ENCODE measurements at places on chromosomes 1 and 21. TPM values are rescaled to one million over a fixed set of nuclear protein-coding genes. Genes with fewer than 3 reads are reported as not detected.

ZSCAN20 gene
- total RNA-seq = 4.7 TPM

FCRL2 gene
- total RNA-seq = not detected

GRCh38 chr21:45636951-45637646 is 6.4 kb upstream of the PCBP3 start:
- no peaks in the 10 kb centered on the region for H3K4me1 ChIP-seq
- no peaks in the 10 kb centered on the region for H3K36me3 ChIP-seq
- no peak overlapping the region for H3K27ac ChIP-seq
- H3K27me3 ChIP-seq = no peaks in the 10 kb centered on the region

GRCh38 chr1:199723250-199723956 is 304.1 kb upstream of the NR5A2 start:
- DNase-seq = no peak
- H3K36me3 ChIP-seq = no peaks in the 10 kb centered on the region
- no peaks in the 10 kb centered on the region for H3K27me3 ChIP-seq
- H3K4me3 ChIP-seq = no peak overlapping the region
- no peak overlapping the region for H3K27ac ChIP-seq
- H3K4me1 ChIP-seq = no peaks in the 10 kb centered on the region

DNA sequence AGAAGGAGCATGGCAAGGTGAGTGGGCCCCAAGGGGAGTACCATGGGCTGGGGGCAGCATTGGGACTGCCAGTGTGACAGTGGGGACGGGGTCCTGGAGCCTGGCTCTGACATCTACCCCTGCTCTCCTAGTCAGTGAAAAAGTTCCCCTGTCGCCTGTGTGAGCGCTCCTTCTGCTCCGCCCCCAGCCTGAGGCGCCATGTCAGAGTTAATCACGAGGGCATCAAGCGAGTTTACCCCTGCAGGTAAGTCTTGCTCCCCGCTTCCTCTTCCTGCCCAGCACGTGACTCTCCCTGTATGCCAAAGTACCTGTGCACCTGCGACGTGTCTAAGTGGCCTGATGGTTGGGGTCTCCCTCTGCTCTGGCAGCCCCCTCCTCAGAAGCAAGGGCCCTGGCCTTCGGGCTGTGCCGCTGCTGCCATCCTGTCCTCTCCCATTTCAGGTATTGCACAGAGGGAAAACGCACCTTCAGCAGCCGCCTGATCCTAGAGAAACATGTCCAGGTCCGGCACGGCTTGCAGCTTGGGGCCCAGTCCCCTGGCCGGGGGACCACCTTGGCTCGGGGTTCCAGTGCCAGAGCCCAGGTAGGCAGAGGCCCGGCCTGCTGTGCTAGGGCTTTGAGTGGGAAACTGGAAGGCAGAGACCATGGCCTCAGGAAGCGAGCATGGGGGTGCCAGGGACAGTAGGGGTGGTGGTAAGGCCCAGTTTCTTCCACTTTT is 8.1 kb downstream of the ZNF687 start:
- H3K36me3 ChIP-seq = peaks cover 17% of the 10 kb centered on the region
- no peak overlapping the region for H3K4me3 ChIP-seq
- no peak overlapping the region for H3K27ac ChIP-seq

DNA sequence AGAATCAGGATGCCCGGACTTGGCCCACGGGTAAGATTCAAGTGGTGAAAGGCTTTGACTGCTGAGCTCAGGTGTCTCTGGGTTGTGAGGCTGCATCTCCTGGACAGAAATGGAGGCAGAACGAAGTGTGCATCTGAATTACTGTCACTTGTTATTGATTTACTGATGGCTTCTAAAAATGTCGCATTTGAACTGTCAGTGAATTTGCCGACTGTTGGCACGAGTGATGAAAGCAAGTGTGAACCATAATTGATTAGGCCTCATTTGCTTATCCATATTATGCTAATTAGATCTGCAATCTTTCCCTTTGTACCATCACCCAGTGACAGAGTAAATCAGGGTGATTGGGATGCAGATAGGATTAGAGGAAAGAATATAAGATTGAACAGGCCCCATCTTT is 252.4 kb downstream of the NUF2 start:
- H3K36me3 ChIP-seq = no peaks in the 10 kb centered on the region
- no peak for DNase-seq
- no peaks in the 10 kb centered on the region for H3K4me1 ChIP-seq
- H3K4me3 ChIP-seq = no peak overlapping the region

DNA sequence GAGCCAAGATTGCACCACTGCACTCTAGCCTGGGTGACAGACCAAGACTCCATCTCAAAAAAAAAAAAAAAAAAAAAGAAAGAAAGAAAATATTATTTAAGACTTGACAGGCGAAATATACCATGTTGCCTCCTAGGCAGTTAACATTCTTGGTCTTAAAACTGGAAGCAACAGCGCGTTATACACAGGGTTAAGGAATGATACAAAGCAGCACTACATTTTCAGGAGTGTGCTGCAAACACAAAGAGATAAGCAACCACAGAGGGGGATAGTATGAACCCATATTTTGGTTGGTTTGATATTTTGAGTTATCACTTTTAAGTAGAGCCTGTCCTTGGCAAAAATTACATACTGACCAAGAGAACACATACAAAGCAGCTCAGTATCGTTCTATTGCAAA is 25.1 kb downstream of the USP24 start:
- no peaks in the 10 kb centered on the region for H3K36me3 ChIP-seq
- H3K4me1 ChIP-seq = no peaks in the 10 kb centered on the region
- DNase-seq = no peak
- H3K27me3 ChIP-seq = no peaks in the 10 kb centered on the region
- no peak overlapping the region for H3K27ac ChIP-seq
- H3K4me3 ChIP-seq = no peak overlapping the region

- no peaks in the 10 kb centered on the region for H3K27me3 ChIP-seq
- H3K4me3 ChIP-seq = no peak within 1 kb of the TSS
- DNase-seq = no peak
- H3K27ac ChIP-seq = no peak within 1 kb of the TSS
- H3K4me1 ChIP-seq = no peaks in the 10 kb centered on the region
Measured at GRCh38 chr1:196774603-196775002, at the start of gene CFHR3. CFHR3 (plus strand) TSS chr1:196774840; CDS start chr1:196774887, 47 bp downstream.

DNA sequence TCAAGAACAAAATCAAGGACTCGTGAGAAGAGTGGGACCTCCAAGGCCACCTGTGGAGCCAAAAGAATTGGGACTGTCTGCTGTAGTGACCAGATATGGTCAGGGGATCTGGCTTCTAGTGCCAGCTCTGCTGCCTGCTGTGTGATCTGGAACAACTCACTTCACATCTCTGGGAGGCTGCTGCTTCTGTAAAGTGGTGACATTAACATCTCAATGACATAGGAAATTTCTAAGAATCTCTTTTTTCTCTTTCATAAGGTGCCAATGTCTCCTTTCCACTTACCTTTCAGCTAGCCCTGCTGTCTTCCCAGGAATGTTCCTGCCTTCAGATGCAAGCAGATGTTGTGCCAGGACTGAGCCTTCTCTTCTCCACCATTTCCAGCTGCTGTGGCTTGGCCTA is 5.0 kb upstream of the SRSF4 start:
- no peak overlapping the region for H3K27ac ChIP-seq
- no peaks in the 10 kb centered on the region for H3K36me3 ChIP-seq
- no peaks in the 10 kb centered on the region for H3K27me3 ChIP-seq
- no peak for DNase-seq
- H3K4me1 ChIP-seq = no peaks in the 10 kb centered on the region

DNA sequence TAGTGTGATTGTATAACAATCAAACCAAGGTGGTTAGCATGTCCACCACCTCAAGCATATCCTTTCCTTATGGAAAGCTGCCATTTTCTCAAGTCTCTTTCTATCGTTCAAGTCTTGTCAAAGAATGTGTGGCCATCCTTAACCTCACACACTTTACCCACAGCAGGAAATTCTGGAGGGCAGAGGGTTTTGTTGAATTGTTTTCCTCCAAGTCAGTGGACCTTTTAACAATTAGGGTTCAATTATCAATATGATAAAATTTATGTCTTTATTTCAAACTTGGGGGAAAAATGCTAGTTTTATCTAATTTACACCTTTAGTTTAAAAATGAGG is 14.2 kb upstream of the PTPRC start:
- no peak for DNase-seq
- H3K4me3 ChIP-seq = no peak overlapping the region
- no peak overlapping the region for H3K27ac ChIP-seq
- no peaks in the 10 kb centered on the region for H3K36me3 ChIP-seq

GRCh38 chr1:58768971-58769808 is 14.7 kb downstream of the JUN start:
- H3K27ac ChIP-seq = no peak overlapping the region
- peak; percentile 72 for DNase-seq
- no peaks in the 10 kb centered on the region for H3K27me3 ChIP-seq
- H3K4me1 ChIP-seq = peaks cover 6% of the 10 kb centered on the region

- no peak overlapping the region for H3K4me3 ChIP-seq
- H3K27me3 ChIP-seq = no peaks in the 10 kb centered on the region
- no peaks in the 10 kb centered on the region for H3K36me3 ChIP-seq
- H3K27ac ChIP-seq = no peak overlapping the region
- H3K4me1 ChIP-seq = no peaks in the 10 kb centered on the region
- no peak for DNase-seq
Measured at GRCh38 chr1:223189903-223190724, 47.1 kb upstream of the TLR5 start.

Data from prostate gland (tissue), 2 donors.